ENCODE measurements at places on chromosomes 5 and 9.

GRCh38 chr9:135480071-135480939, 723 bp downstream of the PPP1R26 start:
- no peaks in the 10 kb centered on the region for H3K36me3 ChIP-seq
- H3K27me3 ChIP-seq = no peaks in the 10 kb centered on the region
- no peak overlapping the region for H3K27ac ChIP-seq

DNA sequence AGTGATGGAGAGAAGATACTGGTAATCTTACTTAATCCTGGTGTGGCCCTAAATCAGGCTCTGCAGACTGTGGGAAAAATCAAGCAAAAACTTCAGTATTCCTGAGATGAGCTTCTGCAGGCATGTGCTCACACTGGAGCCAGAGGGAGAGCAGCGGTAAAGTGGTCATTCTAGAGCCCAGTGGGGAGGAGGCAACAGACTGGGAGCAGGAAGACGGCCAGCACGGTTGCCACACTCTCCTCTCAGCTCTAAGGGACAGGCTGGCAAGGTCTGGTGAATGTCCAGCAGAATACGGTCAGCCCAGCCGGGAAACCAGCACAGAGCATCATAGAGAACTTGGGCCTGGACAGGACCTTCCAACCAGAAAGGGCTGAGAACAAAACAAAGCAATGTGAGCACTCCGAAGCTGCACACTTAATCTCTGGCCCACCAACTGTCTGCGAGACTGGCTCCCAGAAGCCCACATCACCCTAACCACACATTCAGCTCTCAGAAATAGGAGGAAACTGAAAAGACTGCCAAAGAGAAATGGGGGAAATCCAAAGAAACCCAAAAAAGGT, 30.3 kb downstream of the MED27 start:
- DNase-seq = no peak
- H3K4me3 ChIP-seq = no peak overlapping the region
- no peak overlapping the region for H3K27ac ChIP-seq
- H3K36me3 ChIP-seq = no peaks in the 10 kb centered on the region

DNA sequence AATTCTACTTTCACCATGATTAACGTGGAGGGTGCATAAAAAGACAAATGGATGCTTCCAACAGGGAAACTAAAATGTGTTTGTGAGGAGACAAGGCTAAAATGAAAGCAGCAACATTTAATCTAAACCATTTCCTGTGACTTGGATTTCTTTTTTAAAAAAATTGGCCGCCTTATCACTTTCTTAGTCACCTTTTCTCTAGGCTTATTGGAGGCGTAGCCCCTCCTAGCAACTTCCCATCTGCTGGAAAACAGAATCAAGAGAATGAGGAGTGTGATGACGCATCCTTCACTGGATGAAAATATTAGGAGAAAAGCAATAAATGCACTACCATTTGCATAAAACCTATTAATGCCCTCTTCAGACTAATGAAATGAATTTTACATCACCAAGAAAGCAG, 791 bp upstream of the GPR150 start:
- no peak for DNase-seq
- H3K36me3 ChIP-seq = no peaks in the 10 kb centered on the region
- peaks cover 69% of the 10 kb centered on the region for H3K27me3 ChIP-seq
- H3K4me3 ChIP-seq = peak overlapping the region; percentile 51
- H3K27ac ChIP-seq = no peak overlapping the region

- no peaks in the 10 kb centered on the region for H3K36me3 ChIP-seq
- H3K4me3 ChIP-seq = no peak overlapping the region
- peak; percentile 31 for DNase-seq
- no peak overlapping the region for H3K27ac ChIP-seq
- no peaks in the 10 kb centered on the region for H3K4me1 ChIP-seq
Measured at GRCh38 chr9:119412399-119412798, 43.2 kb upstream of the BRINP1 start.

- H3K4me1 ChIP-seq = peaks cover 28% of the 10 kb centered on the region
- no peak for DNase-seq
- no peaks in the 10 kb centered on the region for H3K36me3 ChIP-seq
- no peak overlapping the region for H3K27ac ChIP-seq
Measured at GRCh38 chr5:131999041-131999440, 12.4 kb downstream of the ACSL6 start.

GRCh38 chr9:2231829-2232228, 216.7 kb downstream of the SMARCA2 start:
- no peak overlapping the region for H3K4me3 ChIP-seq
- no peaks in the 10 kb centered on the region for H3K27me3 ChIP-seq
- no peaks in the 10 kb centered on the region for H3K4me1 ChIP-seq
- H3K27ac ChIP-seq = no peak overlapping the region
- DNase-seq = no peak
- H3K36me3 ChIP-seq = no peaks in the 10 kb centered on the region

DNA sequence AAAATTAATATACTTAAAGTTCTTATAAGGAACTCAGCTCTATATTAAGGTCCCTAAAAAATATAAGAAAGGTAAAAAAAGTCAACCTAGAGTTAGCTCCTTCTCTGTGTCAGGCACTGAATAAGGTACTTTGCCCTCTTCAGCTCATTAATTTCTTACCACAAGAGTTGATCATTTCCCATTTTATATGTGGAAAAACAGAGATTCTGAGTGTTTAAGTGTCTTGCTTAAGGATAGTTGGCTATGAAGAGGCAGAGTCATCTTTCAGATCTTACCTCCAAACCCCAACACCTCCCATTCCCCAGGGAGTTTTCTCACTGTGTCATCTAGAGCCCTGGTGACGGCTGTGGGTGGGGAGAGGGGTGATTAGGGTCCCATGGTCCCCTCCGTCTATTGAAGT, 40.6 kb downstream of the INSYN2B start:
- H3K27ac ChIP-seq = no peak overlapping the region
- H3K36me3 ChIP-seq = no peaks in the 10 kb centered on the region
- peaks cover under 1% of the 10 kb centered on the region for H3K4me1 ChIP-seq
- no peak overlapping the region for H3K4me3 ChIP-seq

DNA sequence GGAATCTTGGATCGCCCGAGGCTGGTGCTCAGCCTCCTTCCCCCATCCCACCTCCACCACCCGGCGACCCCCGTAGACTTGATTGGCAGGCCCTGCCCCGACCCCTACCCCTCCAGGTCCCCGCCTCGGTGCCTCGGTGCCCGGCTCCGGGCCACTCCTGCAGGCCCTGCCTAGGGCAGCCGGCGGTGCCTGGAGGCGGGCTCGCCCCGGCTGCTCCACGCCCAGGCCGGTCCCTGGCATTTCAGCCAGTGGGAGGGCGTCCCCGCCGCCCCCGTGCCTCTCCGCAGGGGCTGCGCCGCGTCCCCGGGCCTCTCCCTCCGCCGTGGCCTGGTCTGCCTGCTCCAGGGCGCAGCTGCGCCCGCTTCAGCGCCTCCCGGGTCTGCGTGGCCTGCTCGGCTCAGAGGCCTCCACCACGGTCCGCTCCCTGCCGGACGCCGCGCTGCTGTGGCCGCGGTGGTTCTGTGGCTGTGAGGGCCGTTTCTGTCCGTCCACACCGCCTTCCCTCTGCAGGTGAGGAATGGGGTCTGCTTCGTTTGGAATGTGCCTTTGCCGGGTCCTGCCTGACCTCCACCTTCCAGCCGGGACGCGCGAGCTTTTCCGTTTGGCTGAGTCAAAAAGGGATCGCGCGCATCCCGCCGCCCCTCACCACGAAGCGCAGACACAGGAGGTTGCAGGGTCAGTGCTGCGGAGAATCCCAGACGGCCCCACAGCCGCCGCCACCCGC, 48.3 kb upstream of the IRX4 start:
- peaks cover 65% of the 10 kb centered on the region for H3K27me3 ChIP-seq
- H3K4me1 ChIP-seq = no peaks in the 10 kb centered on the region
- H3K4me3 ChIP-seq = peak overlapping the region; percentile 48
- no peaks in the 10 kb centered on the region for H3K36me3 ChIP-seq
- peak; percentile 72 for DNase-seq
- no peak overlapping the region for H3K27ac ChIP-seq

GRCh38 chr9:36770025-36770424, 197.3 kb downstream of the MELK start:
- peaks cover 66% of the 10 kb centered on the region for H3K27me3 ChIP-seq
- DNase-seq = no peak
- H3K4me1 ChIP-seq = peaks cover 15% of the 10 kb centered on the region
- H3K27ac ChIP-seq = no peak overlapping the region
- H3K4me3 ChIP-seq = no peak overlapping the region

GRCh38 chr9:78685471-78685870, 388.5 kb downstream of the PSAT1 start:
- no peak overlapping the region for H3K4me3 ChIP-seq
- no peaks in the 10 kb centered on the region for H3K36me3 ChIP-seq
- no peak overlapping the region for H3K27ac ChIP-seq
- peaks cover 13% of the 10 kb centered on the region for H3K4me1 ChIP-seq
- DNase-seq = peak; percentile 83
- H3K27me3 ChIP-seq = no peaks in the 10 kb centered on the region

GRCh38 chr5:108858959-108859358, 111.3 kb downstream of the FER start:
- no peaks in the 10 kb centered on the region for H3K4me1 ChIP-seq
- DNase-seq = no peak

DNA sequence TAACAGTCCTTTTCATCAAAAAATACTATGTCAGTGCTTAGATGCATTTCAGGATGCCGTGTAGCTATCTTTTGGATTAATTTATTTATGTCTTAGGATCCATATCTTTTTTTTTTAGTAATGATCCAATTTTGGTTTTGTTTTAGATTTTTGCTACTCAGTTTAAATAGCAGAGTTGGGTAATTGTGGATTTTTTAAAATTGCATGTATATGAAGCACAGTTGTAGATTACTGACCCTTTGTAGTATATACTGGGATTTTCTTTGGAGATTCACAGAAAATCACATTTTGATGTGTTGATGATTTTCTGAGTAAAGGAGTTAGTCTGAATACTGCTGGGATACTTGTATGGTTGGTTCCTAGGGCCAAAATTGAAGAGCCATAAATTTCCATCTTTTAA, 111.8 kb downstream of the NIPBL start:
- no peak for DNase-seq
- H3K27me3 ChIP-seq = no peaks in the 10 kb centered on the region
- H3K4me3 ChIP-seq = no peak overlapping the region
- no peaks in the 10 kb centered on the region for H3K4me1 ChIP-seq
- no peaks in the 10 kb centered on the region for H3K36me3 ChIP-seq

DNA sequence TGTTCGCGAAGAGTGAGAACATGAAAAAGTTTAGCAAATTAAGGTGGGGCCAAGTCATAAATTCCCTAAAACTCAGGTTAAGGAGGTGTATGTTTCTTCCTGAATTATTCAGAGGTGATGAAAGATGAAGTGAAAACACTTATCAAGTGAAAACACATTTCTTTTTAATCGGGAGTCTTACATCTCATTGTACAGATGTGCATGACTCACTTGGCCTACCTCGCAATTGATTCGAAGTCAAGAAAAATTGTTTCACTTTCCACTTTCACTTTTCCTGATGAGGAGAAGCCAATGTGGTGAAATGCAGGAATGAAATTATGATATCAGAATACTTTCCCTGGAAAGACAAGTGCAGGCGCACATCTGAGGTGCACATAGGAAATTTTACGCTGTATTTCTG, 78.7 kb downstream of the SLC25A46 start:
- no peak overlapping the region for H3K27ac ChIP-seq
- no peak for DNase-seq
- no peak overlapping the region for H3K4me3 ChIP-seq
- H3K4me1 ChIP-seq = no peaks in the 10 kb centered on the region
- H3K36me3 ChIP-seq = no peaks in the 10 kb centered on the region
